ENCODE measurements at places on chromosomes 12 and 14.

- no peak for DNase-seq
Measured at GRCh38 chr12:83573671-83574070, 887.0 kb downstream of the TMTC2 start.

GRCh38 chr14:21229821-21230220 lies 39.4 kb downstream of the HNRNPC start:
- no peak for DNase-seq

- DNase-seq = no peak
Measured at GRCh38 chr12:132604668-132605441, 5.5 kb downstream of the LRCOL1 start.

- DNase-seq = no peak
Measured at GRCh38 chr12:109150124-109150640, 33.8 kb downstream of the ACACB start.

- DNase-seq = no peak
Measured at GRCh38 chr12:50676756-50677155, 87.1 kb upstream of the ATF1 start.

GRCh38 chr12:56661979-56662638 lies 16.3 kb upstream of the ATP5F1B start:
- no peak for DNase-seq

- DNase-seq = no peak
Measured at GRCh38 chr14:104509673-104510072, 69.9 kb upstream of the C14orf180 start.

- no peak for DNase-seq
Measured at GRCh38 chr12:13154831-13155230, 41.7 kb upstream of the EMP1 start.

GRCh38 chr12:78115889-78116288 lies 285.2 kb downstream of the NAV3 start:
- no peak for DNase-seq

GRCh38 chr14:54121466-54122027 lies 164.9 kb upstream of the BMP4 start:
- DNase-seq = no peak

DNA sequence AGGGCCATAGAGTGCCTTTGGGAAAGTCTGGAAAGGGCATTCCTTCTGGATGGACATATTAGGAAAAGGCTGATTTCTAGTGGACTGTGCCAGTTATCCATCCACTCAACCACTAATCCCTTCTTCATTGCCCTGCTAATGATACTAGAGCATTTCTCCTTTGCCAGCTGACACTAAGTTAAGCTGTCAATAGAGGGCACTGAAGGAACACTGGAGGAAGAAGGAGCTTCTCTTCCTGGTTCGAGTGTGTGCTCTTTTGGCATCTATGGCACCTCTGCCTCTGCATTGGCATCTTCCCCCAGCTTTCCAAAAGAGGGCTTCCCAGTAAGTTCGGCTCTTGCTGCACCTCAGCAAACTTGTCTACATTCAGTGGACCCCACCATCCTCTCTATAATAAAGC lies 165.4 kb downstream of the DERA start:
- DNase-seq = no peak

DNA sequence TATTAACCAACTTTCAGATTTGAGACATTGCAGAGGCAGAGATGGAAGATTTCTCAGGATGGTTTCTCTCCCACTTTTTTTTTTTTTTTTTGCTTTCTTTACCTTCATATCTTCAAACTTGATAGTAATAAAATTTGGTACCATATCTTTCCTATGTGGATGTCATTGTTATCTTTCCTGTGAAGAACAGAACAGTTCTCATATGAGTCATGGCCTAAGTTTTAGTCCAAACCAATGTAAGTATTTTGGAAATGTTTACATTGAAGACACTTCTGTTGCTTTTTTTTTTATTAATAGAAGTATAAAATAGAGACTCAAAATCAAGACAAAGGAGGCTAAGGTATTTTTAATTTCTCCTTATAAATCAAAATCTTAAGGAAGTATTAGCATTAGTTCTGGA lies 95.2 kb downstream of the C12orf50 start:
- DNase-seq = no peak

- no peak for DNase-seq
Measured at GRCh38 chr12:15977999-15978951, 67.1 kb downstream of the DERA start.

DNA sequence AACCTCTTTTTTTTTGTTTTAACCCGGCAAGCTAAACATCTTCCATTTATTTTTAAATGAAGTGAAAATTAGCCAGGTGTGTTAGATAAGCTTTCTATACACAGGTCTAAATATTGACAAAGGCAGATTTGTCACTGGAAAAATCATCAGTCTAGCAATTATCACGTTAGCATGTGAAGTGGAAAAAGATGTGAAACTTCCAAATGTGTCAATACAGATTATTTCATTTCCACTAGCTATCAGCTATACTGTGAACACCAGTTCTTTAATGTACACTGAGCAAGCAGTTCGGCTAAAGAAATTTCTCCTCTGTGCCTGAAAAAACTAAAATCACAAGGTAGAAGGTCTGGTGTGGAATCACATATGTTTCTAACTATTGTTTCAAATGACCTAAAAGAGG lies 96.6 kb upstream of the G2E3 start:
- DNase-seq = no peak

GRCh38 chr12:124698211-124698997 lies 131.0 kb upstream of the NCOR2 start:
- DNase-seq = no peak

GRCh38 chr12:4700621-4701026 lies 19.6 kb upstream of the GALNT8 start:
- DNase-seq = no peak

- DNase-seq = no peak
Measured at GRCh38 chr12:62995097-62995496, 60.1 kb upstream of the PPM1H start.

DNA sequence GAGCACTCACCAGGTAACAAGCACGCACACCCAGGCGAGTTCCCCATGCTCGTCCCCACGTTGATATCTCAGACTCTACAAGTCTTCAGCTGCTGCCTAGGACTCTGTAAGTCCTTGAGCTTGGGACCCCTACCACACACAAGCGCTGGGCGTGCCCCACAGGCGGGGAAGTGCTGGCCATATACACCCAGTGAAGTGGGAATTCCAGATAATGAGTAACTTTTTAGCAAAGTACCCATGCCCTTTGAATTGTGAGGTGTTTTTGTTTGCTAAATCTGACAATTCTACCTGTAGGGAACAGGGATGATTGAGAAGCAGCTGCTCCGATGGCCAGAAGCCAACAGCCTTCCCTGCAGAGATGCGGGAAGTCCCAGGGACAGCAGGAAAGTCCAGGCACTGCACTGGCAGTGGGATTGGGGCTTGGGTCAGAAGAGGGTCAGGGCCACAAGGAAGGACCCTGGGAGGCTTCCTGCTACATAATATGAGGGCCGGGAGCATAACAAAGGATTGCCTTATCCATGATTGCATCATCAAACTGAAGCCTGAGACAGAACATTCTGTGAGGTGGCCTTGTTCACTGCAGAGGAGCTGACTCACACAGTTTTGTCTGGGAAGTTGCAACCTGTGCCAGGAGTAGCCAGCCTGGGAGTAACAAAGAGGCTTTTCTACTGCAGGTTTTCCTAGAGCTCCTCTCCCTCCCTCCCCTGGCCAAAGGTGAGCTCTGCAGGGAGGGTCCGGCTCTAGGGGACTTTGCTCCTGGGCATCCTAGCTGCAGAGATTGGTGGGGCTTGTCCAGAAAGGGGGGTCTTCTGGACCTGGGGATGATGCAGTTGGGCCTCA lies 13.2 kb upstream of the SERPINA3 start:
- no peak for DNase-seq

DNA sequence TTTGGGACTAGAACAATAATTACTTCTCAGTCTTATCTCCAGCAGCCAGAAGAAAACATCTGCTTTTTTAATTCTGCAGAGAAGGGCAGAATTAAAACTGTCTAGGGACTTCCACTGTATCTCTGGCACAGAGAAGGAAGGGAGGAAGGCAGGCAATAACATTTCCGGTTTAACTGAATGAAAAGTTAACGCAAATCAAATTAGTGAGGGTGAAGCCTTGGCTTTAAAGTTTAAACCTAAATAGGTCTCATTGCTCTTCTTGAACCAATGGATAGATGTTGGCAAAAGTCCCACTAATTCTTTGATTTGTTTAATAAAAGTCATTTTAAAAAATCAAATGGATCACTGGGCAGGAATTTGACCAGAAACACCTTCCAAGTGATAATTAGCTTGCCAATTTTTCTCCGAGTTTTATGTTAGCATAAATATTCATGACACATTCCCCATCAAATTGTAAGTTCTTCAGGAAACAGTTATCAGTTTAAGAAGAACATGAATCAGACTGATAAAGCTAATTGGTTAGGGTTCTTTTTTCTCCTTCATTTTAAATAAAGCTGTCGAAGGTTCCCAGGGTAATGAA lies 181.9 kb downstream of the SLC15A5 start:
- no peak for DNase-seq

DNA sequence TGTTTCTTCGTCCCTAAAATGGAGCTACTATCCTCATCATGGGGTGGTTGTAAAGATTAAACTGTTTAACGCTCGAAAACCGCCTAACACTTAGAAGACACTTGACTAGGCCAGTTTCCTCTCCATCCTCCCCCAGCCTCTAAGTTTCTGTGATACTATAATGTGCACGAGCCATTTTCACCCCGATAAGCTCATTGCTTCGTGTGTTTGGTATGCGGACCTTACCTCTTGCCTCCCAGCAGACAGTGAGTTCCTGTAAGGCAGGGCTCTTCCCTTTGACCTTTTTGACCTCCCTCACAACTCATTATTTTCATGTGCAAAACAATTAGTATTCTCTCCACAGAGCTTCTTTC lies 499 bp upstream of the GXYLT1 start:
- DNase-seq = no peak

DNA sequence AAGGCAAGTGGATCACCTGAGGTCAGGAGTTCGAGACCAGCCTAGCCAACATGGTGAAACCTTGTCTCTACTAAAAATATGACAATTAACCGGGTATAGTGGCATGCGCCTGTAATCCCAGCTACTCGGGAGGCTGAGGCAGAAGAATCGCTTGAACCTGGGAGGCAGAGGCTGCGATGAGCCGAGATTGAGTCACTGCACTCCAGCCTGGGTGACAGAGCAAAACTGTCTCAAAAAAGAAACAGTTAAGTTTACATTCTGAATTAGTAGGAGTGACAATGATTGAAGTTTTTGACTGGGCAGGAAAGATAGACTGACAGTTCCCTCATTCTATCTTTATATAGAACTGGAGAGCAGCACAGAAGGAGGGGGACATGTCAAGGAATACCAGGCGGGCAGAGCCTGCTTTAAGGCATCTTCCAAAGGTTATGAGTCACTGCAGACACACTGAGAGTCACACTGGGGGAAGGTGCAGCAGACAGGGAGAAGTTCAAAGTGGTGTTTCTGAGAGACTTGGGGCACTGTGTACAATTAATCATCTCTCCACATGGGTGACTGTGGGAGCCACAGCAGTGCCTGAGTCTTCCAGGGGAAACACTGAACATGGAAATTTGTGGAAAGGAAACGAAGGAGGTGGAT lies 42.8 kb upstream of the RNASE3 start:
- DNase-seq = no peak

DNA sequence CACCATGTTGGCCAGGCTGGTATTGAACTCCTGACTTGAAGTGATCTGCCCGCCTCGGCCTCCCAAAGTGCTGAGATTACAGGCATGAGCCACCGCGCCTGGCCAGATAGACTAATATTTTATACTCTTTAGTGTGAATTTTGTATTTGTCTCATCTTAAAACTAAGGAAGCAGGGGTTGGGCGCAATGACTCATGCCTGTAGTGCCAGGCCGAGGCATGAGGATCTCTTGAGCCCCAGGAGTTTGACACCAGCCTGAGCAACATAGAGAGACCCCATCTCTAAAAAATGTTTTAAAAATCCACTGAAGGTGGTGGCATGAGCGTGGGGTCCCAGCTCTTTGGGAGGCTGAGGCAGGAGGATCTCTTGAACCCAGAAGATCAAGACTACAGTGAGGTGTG lies 9.0 kb downstream of the DYNC1H1 start:
- no peak for DNase-seq

DNA sequence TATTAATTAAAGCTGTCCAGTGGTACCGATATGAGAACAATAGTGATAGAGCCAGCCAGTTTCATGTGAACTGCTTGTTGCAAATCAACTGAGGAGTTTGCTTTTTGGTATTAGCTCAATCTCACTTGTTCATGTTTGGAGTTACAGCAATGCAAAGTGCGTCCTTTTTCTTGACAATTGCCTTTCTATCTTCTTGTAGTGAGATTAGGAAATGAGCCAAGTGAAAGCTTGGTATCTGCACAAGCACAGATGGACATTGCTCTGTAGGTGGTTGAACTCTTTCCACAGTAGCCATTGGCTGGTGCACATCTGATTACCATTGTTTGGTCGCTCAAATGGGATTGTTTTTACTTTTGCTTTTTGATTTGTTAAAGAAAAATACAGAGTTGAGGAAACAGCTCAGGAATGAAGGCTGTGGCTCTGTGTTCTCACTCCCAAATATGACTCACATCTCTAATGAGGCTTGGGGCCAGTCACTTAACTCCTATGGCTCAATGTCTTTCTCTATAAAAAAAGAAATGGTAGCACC lies 241.4 kb downstream of the BMP4 start:
- DNase-seq = no peak

- no peak for DNase-seq
Measured at GRCh38 chr14:93714605-93715004, 73.7 kb downstream of the PRIMA1 start.

DNA sequence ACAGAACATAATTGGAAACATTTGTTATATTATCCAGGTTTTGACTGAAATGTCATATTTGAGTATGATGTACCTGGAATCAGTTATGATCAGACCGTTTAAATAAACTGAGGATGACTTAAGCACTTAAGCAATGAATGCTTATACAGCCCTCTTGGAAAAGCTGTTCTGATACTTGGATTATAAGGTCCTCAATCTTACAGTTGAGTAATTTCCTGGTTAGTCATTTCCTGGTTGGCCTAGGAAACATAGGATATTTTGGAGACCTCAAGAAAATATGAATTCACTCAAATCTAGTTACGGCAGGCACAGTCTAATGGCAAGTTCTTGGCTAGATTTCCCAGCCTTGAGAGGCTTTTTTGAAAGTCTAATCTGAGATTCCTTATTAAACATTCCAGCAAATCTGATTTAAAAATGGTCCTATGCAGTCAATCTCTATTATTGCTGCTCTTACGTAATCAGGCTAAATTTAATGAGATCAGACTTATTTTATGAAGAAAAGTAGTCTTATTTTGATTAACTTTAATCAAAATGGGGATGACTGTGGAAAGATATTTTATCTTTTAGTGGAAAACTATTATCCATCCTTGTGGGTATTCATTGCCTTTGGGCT lies 447.2 kb downstream of the SNAPC1 start:
- DNase-seq = no peak

GRCh38 chr14:105268736-105269354 lies 20.5 kb downstream of the BTBD6 start:
- no peak for DNase-seq

DNA sequence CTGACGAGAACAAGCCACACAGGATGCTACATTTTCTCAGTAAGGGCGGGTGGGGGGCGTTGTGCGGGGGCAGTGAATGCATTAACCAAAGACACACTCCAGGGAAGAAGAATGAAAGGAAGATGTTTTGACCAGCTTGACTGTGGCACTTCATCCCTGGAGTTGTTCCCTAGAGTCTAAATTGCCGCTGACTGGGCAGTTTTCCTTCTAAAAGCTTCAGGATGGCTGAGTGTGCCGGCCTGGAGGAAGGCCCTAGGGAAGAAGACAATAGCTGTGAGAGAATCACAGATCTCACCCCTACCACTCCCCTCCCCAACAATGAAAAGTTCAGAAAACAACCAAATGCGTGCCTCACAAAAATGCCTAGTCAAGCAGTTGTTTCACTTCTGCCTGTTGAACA lies 67.2 kb downstream of the NKX2-1 start:
- no peak for DNase-seq

GRCh38 chr12:2039034-2039433 lies 13.8 kb upstream of the CACNA1C start:
- no peak for DNase-seq

- DNase-seq = peak; percentile 69
Measured at GRCh38 chr14:68977718-68978171, 1.4 kb downstream of the ACTN1 start.

Measured in activated naive CD8-positive, alpha-beta T cell treated with anti-CD3 and anti-CD28 coated beads for 36 hours (primary cell).